ENCODE measurements at places on chromosomes 1 and 21.

DNA sequence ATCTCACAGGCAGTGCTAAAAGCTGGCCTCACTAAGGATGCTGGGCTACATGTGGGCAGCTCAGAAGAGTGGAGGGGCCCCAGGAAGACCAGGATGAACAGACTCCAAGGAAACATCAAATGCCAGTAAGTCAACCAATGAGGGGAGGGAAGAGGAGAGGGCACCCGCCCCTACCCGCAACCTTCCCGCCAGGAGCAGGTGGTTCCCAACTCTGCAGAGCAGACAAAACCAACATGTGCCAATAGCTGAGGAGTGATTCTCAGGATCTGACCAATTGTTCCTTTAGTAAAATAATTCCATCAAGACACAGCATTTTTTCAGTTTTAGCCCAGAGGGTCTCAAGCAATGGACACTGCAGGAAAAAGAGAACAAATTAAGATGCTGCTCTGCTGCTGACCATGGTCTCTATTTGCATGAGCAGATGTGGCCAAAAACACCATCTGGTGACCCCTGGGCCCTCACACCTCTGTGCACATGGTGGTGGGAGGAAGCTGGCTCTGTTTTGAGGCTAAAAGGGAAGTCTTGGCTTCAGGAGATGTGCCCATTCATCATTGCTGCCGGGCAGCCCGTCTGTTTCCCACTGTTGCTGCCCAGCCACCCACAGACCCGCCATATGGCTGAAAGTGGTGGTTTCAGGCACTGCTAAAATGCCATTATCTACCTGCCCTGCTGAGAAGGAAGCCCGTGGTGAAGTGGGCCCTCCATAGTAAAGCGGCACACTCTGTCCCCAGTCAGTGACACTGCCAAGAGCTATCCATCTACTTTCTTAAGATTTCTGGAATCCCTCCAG is 231.8 kb downstream of the KCNH1 start:
- no peak for DNase-seq

DNA sequence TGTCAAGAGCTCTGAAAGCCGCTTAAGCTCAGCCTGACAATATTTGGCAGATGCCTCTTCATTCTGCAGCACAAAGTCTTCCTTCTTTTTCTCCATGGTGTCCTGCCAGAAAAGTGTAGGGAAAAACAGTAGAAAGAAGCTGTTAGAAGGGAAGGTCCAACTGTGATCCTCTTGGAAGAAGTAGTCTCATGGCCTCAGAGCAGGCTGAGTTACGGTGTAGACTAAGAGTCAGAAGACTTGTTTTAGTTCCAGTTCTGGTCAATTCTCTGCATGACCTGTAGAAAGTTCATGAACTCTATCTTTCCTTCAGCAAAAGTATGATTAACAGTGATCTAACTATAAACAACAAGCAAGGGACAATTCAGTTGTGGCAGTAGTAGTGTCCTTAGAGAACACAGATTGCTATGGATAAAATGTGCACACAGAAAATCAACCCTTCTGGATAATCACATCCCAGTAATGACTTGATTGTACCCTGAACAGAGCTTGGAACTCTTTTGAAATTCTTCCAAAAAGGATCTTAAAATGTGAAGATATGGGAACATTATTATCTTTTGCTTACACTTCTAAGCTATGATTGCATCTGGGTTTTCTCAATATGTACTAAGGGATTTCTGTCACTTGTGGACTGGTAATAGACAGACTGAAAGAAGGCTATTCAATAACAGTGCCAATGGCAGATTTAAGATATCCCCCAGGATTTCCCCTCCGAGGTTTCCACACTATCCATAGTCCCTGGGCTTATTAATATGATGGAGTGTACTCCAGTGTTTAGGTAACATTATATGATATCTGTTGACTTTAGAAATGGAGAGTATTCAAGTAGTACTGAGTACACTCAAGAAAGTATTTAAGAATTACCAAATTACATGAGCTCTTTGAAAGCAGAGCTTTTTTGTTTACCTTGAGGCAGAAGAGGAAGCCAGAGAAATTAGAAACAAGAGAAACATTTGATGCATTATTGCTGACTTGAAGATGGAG is 22.1 kb upstream of the GBP2 start:
- no peak for DNase-seq

GRCh38 chr1:61980561-61980960 is 214.1 kb upstream of the L1TD1 start:
- no peak for DNase-seq

GRCh38 chr1:182680901-182681567 is 3.4 kb downstream of the RGS8 start:
- no peak for DNase-seq

DNA sequence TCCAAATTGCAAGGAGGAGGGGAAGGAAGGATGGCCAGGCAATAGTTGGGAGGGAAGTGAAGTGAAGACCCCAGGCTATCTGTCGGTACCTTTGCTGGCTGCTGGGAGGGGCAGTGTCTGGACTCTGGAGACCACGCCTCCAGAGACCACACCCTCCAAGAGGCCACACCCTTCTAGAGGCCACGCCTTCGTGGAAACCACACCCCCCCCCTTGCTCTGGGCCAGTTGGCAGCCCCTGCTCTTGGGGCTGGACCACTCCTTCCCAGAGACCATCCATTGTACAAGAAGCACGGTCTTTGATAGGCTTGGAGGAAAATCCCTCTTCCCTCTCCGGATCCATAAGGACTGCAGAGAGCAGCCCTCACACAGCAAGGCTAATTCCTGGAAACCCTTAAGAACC is 73.1 kb downstream of the RYR2 start:
- DNase-seq = no peak

- no peak for DNase-seq
Observed at GRCh38 chr1:212213784-212214183, 71.4 kb upstream of the PPP2R5A start.

DNA sequence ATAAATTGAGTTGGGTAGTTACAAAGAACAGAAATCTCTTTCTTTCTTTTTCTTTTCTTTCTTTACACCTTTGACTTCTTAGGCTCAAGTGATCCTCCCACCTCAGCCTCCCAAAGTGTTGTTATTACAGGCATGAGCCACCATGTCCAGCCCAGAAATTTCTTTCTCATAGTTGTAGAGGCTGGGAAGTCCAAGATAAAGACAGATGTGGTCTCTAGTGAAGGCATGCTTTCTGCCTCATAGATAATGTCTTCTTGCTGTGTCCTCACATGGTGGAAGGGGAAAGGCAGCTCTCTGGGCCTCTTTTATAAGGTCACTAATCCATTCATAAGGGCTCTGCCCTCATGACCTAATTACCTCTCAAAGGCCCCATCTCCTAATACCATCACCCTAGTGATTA is 64.0 kb upstream of the DNAJC6 start:
- no peak for DNase-seq

GRCh38 chr1:155254714-155255242 is 505 bp downstream of the ENTREP3 start:
- no peak for DNase-seq

- DNase-seq = no peak
Observed at GRCh38 chr1:15501208-15502032, 22.6 kb downstream of the CASP9 start.
